Right lung (tissue), 10 donors: ENCODE measurements at places on chromosomes 7 and 10.

- DNase-seq: no peak
These were observed 33.5 kb upstream of the RNF148 start for GRCh38 chr7:122736183-122736582.

DNA sequence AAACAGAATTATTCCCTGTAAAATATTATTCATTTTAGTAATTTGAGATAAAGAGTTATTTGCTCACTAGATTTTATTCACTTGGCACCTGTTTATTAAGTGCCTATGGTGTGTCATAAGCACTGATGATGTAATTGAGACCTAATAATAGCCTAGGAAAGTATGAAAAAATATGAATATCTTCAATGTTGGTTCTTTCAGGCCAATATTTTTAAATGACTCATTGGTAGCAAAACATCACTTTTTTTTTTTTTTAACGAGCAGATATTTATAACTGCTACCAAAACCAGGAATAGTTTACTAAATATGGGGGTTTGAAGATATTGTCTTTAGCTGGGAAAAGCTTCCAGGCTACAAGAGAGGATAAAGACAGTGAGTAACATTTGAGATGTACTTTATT lies 228.0 kb downstream of the PRKG1 start:
- no peak for DNase-seq

DNA sequence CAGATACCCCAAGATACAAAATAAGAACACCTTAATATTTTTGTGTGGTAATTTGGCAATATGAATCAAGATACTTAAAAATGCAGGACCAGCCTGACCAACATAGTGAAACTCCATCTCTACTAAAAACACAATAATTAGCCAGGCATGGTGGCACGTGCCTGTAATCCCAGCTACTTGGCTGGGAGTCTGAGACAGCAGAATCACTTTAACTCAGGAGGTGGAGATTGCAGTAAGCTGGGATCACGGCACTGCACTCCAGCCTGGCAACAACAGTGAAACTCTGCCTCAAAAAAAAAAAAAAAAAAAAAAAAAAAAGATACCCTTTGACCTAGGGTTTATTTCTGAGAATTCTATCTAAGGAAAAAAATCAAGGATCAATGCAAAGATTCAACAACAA lies 450.7 kb downstream of the SORCS1 start:
- no peak for DNase-seq

DNA sequence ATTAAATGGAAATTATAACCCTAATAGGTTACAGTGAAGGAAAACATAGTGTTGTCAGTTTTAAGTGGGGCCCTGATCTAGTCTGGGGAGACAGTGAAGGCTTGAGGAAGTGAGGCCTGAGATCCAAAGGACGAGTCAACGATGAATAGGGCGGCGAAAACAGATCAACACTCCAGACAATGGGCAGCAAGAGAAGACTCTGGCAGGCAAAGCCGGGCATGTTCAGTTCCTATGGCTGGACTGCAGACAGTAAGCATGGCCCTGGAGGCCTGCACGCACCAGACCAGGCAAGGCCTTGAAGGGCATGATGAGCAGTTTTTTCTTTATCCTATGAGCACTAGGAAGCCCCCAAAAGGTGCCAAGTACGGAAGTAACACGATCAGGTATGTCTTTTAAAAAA lies 127.8 kb downstream of the RNF216 start:
- no peak for DNase-seq

GRCh38 chr10:15735763-15736162 lies 16.0 kb upstream of the ITGA8 start:
- DNase-seq: peak; percentile 92

GRCh38 chr10:124921261-124921660 lies 20.7 kb upstream of the ZRANB1 start:
- no peak for DNase-seq

DNA sequence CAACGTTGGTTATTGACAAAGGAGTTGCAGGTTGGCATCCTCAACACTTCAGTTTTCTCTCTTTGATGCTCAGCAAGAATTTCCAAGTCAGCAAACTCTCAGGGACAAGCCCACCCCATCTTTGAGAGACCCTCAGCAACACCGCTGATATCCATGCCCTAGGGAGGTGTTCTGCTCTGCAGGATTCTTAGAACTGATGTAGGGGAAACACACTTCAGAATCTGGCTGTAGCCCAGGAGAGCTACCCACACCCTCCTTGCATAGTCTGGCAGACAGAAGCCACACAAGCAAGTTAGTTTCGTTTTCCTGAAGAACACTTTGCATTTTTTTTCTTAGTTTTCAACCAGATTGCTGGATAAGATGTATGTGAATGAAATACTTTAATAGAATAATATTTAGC lies 822 bp downstream of the SAMD9L start:
- DNase-seq: peak; percentile 26

GRCh38 chr7:10696064-10696463 lies 277.6 kb upstream of the PHF14 start:
- no peak for DNase-seq

DNA sequence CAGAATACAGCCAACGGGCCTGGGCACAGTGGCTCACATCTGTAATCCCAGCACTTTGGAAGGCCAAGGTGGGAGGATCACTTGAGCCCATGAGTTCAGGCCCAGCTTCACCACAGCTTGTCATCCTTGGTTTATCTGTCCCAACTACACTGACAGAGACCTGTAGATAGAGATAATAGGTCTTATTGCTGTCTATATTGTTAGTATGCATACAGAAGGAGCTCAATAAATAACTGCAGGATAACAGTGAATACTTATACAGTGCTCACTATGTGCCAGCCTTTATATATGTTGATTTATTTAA lies 1.3 kb downstream of the CNPY4 start:
- DNase-seq: no peak

GRCh38 chr7:42283553-42283952 lies 46.5 kb upstream of the GLI3 start:
- no peak for DNase-seq

DNA sequence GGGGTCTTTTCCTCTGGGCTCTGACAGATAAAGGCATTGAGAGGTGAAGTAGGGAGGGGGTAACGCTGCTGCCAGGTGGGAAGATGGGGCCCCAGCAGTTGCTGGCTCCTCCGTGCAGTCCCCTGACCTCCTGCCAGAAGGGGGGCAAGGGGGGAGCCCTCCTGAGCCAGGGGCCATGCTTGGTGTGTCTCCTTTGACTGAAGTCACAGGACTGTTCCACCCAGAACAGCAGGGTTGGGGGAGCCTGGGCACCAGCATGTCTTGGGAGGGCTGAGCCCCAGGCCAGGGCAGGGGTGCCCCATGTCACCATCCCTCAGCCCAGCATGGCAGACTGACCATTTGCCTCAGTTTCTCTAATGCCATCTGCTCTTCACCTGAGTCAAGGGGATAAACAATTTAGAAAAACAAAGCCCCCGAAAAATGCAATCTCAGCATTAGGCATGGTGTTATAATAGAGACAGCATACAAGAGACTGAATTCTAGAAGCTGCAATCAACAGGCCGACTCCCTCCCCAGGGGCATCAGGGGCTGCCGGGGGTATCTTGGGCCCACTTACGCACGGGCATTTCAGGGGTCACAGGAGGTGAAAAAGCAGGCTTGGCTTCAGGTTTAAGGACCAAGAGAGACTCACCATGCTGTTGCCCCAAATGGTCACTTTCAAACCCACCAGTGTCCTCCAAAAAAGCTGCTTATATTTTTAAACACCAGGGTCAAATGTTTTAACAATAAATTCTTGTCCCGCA lies 108.6 kb upstream of the GPR26 start:
- no peak for DNase-seq

GRCh38 chr10:120335553-120335952 lies 121.5 kb upstream of the PLPP4 start:
- no peak for DNase-seq
